Urinary bladder (tissue), 4 donors: ENCODE measurements at places on chromosomes 5 and 9.
A peak's percentile ranks its signal among the peaks of the same experiment; 100 is the strongest.

GRCh38 chr9:36191686-36192085, 965 bp downstream of the CLTA start:
- no peak for DNase-seq

- DNase-seq: no peak
Observed at GRCh38 chr5:89407054-89407453, 524.1 kb upstream of the MEF2C start.

DNA sequence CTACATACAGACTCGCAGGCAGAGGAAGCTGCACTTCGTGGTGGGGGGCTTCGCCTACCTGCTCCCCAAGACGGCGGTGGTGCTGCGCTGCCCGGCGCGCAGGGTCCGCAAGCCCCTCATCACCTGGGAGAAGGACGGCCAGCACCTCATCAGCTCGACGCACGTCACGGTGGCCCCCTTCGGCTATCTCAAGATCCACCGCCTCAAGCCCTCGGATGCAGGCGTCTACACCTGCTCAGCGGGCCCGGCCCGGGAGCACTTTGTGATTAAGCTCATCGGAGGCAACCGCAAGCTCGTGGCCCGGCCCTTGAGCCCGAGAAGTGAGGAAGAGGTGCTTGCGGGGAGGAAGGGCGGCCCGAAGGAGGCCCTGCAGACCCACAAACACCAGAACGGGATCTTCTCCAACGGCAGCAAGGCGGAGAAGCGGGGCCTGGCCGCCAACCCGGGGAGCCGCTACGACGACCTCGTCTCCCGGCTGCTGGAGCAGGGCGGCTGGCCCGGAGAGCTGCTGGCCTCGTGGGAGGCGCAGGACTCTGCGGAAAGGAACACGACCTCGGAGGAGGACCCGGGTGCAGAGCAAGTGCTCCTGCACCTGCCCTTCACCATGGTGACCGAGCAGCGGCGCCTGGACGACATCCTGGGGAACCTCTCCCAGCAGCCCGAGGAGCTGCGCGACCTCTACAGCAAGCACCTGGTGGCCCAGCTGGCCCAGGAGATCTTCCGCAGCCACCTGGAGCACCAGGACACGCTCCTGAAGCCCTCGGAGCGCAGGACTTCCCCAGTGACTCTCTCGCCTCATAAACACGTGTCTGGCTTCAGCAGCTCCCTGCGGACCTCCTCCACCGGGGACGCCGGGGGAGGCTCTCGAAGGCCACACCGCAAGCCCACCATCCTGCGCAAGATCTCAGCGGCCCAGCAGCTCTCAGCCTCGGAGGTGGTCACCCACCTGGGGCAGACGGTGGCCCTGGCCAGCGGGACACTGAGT, 255.9 kb downstream of the SAXO1 start:
- DNase-seq: no peak

DNA sequence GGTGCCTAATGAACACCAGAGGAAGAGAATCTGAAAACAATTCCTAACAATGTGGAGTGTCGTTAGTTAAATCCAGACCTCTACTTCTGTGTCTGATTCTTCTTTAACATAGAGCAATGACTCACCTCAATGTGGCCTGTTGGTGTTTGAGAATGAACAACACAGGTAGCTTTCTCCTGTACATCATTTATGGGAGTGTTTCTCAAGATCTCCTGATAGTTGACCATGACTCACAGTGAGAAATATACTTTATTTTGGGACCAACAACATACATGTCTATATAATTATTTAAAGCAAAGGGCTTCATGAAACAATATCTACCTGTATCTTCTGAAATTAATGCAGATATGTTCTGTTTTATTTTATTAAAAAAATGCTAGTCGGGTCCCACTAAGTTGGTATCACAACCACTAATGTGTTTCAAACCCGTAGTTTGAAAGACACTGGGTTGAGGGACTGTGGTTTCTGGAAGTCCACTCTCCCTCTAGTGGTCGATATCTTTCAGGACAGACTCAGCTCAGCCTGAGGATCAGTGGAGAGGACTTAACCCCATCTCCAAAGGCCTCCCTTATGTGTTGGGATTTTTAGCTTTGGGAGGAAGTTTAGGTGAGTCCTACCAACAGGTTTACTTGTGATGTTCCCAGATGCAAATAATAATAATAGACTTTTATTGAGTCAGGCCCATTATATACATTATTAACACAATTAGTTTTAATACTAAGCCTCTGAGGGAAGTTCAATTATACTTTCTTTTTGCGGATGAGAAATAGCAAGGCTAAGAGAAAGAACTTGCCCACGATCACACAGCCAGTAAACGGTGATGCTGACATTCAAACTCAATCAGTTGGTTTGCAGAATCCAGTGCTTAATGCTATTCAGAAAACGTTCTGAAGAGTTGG, 70.0 kb upstream of the KLF9 start:
- no peak for DNase-seq

GRCh38 chr9:87516926-87517290, 19.2 kb downstream of the DAPK1 start:
- no peak for DNase-seq

- DNase-seq: no peak
Observed at GRCh38 chr9:16344343-16344742, 526.1 kb downstream of the BNC2 start.

GRCh38 chr5:156009583-156009982, 317.4 kb upstream of the SGCD start:
- DNase-seq: no peak

- DNase-seq: no peak
Observed at GRCh38 chr5:43312076-43312661, 1.0 kb downstream of the HMGCS1 start.

DNA sequence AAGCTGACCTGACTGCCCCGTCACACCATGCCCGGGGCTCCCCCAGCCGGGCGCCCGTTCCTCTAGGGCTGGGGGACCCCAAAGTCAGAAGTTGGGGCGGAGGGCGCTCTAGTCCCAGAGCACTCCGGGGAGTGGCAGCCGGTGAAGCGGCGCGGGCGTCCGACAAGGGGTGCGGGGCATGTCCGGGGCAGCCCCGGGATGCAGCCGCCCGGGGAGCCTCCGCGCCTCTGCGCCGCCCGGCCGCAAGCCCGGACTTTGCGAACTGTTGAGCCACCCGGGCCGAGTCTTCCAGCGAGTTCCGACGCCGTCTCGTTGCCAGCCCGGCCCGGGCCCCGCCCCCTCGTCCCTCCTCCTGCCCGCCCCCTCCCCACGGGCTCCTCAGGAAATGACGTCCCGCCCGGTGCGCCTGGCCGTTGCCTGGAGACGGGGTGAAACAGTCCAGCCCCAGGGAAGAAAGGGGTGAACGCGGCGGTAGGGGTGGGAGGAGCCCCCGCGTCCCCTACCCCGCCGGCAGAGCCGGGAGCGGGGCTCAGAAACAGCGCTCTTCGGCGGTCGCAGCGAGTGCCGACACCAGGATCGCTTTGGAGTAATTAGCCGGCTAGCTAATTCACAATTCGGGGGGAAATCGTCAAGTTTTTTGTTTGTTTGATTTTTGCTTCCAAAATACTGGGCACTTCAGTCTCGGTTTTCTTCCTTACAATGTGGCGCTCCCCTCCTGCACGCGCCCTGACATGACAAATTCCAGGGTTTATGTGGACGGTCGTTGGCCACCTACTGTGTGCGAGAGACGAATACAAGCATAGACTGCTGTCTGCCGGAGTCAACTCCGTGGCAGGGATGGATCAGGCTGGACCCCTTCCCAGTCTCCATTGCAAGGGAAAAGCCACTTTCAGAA, at the start of gene WHRN:
WHRN (minus strand) TSS at position 287 of the 895 bp plus-strand sequence. CDS start 672 bp downstream, outside the sequence.
- DNase-seq: peak; percentile 91

GRCh38 chr5:93635991-93636390, 53.0 kb downstream of the NR2F1 start:
- DNase-seq: no peak

DNA sequence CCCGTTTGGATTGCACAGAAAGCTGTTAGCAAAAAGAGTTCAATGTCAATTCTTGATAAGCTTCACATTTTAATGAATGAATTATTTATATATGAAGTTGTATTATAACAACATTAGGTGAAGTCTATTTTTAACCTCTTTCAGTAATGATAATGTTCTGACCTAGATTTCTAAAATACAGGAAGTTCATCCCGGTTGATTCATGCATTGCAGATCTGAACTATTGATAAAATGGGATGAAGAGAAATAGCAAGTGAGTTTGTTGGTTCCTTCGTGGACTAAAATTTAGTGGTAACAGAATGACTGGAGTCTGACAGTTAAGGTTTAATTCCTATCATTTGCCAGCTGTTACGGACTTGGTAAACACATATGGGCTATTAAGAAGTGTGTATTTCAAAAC, 180.5 kb downstream of the PCSK1 start:
- no peak for DNase-seq

GRCh38 chr5:134132372-134133187, 18.1 kb downstream of the TCF7 start:
- DNase-seq: no peak

GRCh38 chr5:138620663-138621224, 45.5 kb upstream of the HSPA9 start:
- no peak for DNase-seq

GRCh38 chr5:128667152-128667551, 129.1 kb upstream of the FBN2 start:
- DNase-seq: no peak

DNA sequence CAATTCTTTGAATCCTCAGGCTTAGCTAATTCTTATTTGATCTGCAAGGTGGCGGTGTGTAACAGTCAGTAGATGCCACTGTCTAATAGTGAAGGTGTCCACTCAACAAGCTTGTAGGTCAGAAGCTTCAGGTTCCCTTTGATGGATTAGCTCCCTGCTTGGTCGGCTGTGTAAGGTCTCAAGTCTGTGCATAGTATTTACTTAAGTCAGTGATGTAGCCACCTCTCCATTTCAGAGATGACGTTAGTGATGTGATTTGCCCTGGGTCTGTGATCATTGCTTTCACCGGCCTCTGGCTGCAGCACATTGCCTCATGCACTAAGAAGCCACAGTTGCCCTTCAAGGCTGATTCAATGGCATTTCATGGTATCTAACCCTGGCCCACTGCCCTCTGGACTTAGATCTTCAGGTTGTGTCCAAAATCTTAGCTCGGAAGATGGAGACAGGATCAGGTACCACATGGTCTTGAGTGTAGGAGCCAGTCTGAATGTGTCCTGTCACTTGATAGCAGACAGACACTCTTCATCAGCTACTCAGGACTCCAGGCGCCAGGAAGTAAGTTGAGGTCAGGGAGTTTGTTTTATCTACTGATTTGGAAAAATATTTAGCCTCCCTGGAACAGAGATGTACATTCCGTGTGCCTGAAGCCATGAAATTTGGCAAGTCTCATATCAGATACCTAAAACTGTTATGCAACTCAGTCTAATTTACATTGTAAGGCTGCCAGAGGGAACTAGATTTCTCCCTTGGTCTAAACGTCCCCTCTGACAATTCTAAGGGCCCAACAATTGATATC, 42.9 kb downstream of the SUB1 start:
- no peak for DNase-seq

DNA sequence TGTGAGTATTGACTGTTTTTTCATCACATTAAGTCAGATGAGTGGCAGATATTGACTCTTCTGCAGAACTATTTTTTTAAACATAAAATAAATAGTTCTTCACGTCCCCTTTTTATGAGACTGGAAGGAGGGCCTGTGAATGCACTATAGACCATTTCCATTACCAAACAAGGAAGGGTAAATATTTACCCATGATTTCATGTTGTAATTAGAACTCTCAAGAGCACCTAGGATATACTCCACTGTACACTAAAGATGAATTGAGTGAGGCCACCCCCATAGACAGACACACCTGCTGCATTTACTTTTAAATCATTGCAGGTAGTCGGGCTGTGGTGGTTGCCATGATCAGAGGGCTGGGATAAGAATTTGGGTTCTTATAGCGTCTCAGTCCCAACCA, 22.6 kb downstream of the SLC36A1 start:
- DNase-seq: no peak

GRCh38 chr5:103942587-103943186, 380.1 kb upstream of the NUDT12 start:
- no peak for DNase-seq

- no peak for DNase-seq
Observed at GRCh38 chr9:125429476-125430160, 168.0 kb downstream of the GAPVD1 start.

DNA sequence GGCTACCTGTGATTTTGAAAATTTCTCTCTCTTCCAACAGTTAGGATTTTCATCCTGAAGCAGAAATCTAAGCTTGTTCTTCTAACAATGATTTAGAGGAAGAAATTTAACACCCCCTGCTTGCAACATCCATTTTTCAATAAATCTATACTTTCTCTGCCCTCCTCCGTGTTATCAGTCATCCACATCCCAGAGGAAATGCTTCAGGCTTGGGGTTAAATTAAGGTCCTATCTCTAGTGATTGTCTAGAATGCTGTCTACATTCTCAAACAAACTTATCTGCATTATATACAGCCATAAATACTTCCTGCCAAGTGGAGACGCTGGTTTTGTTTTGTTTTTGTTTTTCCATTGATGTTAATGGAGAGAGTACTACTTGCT, 371.0 kb downstream of the CSNK1G3 start:
- DNase-seq: no peak

DNA sequence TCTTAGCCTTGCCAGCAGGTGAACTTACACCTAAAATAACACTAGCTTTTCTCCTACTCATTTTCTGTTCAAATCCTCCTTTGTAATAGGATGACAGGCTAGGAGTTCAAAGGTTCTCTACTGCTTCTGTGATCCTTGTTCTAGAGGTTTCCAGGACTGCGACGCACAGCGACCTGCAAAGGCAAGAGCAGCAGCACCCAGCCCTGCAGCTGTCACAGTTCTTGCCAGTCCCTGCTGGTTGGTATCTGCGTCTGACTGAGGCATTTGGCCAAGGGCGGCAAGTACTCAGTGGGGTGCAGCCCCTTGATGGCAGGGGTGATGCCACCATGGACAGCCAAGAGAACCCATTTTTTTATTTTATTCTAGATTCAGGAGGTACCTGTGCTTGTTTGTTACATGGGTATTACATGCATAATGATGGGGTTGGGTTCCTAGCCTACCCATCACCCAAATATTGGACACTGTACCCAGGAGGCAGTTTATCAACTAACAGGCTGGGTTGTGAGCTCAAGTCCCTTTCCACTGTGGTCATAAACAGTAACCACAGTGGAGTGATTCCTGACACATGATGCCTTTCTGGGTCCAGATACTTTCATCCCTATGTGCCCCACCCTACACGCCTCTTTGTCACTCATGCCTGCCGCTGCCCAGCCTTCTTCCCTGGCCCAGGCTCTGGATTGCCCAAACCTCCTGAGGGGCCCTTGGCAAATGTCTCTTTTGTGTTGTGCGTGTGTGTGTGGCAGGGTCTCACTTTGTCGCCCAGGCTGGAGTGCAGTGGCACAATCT, 111.0 kb downstream of the GAPVD1 start:
- no peak for DNase-seq

DNA sequence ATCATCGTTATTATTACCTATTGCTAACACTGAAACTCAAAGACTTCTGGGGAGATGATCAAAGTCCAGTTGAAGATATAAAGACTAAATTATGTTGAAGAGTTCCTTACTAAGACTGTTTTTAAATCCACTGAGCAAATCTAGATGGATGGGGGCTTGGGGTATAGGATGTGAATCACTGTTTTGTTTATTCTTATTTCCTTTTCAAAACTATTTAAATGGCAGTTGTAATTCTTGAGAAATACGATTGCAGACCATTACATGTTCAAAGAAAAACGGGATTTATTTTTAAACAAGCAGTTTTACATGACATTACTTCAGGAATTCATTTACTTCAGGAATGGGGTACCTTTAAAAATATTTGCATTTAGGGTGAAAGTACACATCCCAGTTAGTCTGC, 4.3 kb downstream of the RASGRF2 start:
- DNase-seq: no peak

GRCh38 chr9:98894171-98894570, 49.5 kb upstream of the COL15A1 start:
- DNase-seq: no peak
